Fibroblast of mammary gland (primary cell): ENCODE measurements at places on chromosomes 6 and 20.

GRCh38 chr20:50582591-50583234 lies 72.5 kb downstream of the PTPN1 start:
- DNase-seq, result no peak

DNA sequence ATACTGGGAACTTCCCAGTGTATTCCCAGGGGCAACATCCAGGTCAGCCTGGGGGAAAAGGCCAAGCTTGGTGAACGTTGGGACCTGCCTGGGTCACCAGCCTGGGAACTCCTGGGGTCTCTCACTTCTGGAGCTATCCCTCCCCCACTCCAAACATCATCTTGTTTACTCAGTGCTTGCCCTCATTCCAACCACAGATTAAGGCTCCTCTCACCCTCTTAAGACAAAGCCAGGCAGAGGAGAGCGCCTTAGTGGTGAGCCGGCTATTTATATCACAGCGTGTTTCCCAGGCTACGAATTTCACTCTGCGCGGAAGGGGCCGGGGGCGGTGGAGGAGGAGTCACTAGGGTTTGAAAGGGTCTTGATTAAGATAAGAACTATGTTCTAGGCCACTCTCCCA lies 12.1 kb downstream of the PRPH2 start:
- DNase-seq, result no peak

- DNase-seq, result no peak
Observed at GRCh38 chr20:53253668-53254067, 281.5 kb downstream of the TSHZ2 start.

DNA sequence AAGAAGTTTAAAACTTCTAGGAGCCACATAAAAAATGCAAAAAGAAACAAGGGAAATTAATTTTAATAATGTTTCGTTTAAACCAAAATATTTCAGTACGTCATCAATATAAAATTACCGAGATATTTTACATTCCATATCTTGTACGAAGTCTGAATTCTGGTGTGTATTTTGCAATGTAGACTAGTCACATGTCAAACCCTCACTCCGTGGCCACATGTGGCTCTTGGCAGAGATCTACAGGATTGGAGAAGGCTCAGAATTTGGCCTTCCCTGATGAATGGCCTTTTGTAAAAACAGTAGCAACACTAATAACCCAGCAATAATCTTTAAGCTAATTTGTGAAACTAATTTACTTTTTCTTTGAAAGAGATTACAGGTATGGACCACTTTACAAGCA lies 217.1 kb downstream of the PRL start:
- DNase-seq, result peak; percentile 83

GRCh38 chr6:15109338-15110090 lies 136.4 kb upstream of the JARID2 start:
- peak; percentile 38 for DNase-seq

DNA sequence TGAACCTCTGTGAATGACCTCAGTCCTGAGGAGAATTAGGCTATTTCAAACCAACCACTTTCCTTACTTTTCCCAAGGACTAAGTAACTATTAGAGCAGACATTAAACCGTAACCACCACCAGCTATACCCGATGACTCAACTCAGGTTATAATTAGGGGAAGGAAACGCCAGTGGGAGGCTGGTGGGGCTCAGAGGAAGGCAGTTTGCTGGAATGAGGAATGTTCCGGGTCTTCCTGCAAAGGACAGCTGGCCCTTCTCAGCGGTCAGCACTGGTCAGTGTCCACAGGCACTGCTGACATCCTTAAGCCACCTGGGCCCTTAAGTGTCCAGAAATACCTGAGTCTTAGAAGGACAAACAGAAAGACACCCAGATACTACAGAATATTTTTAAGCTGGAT lies 515.2 kb downstream of the MAFB start:
- no peak for DNase-seq

DNA sequence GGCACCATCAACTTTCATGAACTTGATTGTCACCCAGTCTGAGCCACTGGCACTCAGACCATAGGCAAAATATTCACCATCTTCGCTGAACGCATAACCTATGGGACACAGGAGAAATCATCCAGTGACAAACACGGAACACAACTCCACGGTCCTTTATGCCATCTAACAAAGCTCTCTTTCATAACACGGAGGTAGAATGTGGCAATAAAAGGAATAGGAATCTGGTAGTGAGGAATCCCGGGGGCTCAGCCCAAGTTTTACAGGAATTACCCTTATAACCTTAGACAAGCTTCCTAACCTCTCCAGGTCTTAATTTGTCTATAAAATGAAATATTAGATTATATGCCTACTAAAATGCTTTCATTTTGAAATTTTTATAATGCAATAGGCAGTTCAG lies 29.4 kb downstream of the PREP start:
- no peak for DNase-seq

- DNase-seq, result no peak
Observed at GRCh38 chr6:90107771-90108282, 188.8 kb downstream of the BACH2 start.

DNA sequence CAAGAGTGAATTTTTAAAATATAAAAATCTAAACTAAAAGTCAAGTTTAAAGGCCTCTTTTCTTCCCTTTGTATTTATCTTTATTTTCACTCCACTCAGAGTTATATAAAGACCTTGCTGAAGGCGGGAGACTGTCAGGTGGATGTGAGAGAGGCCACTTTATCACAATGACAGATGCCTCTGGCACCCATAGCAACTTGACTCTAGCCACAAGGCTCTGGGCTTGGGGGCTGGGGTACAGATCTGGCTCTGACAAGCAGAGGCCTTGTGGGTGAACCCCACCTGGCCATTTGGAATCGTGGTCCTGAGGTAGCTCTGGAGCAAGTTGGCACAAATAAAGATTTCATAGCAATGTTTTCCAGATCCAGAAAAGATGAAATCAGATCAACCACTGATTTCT lies 417.2 kb downstream of the RFPL4B start:
- no peak for DNase-seq

GRCh38 chr6:107744927-107745326 lies 79.2 kb downstream of the SCML4 start:
- DNase-seq, result no peak

- peak; percentile 57 for DNase-seq
Observed at GRCh38 chr6:291204-291696, 1.0 kb upstream of the DUSP22 start.

DNA sequence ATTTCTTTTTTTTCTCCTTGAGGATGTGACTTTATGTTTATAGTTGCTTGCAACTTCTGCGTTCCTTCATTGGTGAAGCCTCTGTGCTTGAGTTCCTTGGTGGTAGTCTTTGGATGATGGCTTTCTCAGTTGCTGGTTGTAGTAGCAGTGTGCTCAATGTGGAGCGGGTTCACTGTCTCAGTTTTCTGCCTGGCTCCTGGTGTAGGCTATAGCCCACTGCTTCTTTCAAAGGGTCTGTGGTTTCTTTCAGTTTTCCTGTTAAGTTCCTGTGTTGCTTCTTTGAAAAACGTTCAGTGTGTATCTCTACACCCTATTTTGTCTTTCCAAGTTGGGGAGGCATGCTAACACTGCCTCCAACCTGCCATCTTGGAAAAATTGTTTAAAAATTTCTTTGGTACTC lies 33.9 kb upstream of the ZBTB24 start:
- DNase-seq, result no peak

DNA sequence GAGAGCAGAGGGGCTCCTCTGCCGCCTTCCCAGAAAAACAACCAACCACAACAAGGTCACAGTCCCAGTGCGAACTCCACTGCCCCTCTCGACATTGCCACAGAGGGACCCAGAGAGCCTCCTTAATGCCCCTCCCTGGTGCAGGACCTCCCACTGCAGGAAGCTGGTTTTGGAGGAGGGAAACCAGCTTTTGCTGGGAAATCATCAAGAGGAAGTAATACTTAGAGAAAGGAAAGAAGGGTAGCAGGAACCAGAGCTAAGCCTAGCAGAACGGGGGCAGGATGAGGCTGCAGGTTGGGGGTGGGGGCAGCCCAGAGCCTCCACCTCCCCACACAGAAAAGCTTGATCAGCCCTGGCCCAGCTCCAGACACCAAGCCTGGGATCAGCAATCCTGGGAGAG lies 37.7 kb upstream of the SIRPA start:
- DNase-seq, result no peak

GRCh38 chr6:47846752-47847151 lies 64.9 kb downstream of the OPN5 start:
- DNase-seq, result no peak

GRCh38 chr6:112503091-112503596 lies 156.0 kb downstream of the RFPL4B start:
- no peak for DNase-seq

- no peak for DNase-seq
Observed at GRCh38 chr6:144597511-144597910, 312.4 kb downstream of the UTRN start.

DNA sequence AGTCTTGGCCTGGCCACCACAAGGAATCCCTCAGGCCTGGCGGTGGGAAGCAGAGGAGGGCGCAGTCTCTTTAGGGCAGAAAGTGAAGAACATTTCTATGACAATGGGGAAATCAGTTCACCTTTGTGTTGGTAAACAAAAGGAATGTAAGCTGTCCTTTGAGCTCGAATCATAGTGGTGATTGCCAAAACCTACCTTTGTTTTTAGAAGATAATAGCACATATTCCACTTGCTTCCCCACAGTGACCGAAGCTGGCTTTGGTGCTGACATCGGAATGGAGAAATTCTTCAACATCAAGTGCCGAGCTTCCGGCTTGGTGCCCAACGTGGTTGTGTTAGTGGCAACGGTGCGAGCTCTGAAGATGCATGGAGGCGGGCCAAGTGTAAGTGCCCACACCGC lies 144.1 kb downstream of the MTHFD1L start:
- no peak for DNase-seq

GRCh38 chr20:46477640-46478039 lies 35.7 kb downstream of the ZNF334 start:
- DNase-seq, result no peak

DNA sequence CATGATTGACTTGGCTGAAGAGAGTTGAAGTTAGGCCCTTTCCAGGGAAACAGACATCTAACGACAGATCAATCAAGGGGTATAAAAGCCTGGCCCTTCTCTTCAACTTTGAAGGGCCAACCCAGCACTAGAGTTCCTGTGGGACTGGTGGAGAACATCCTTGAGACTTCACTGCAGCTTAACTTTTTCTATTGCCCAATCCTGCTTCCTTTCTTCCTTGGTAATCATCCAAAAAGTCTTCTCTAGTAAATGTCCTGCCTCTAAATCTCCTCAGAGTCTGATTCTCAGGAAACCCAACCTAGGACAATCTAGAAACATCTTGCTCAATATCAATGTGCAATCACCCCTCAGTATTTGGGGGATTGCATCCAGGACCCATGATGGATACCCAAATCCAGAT lies 1.9 kb downstream of the MKKS start:
- DNase-seq, result peak; percentile 51

GRCh38 chr6:6284221-6284966 lies 36.1 kb downstream of the F13A1 start:
- DNase-seq, result no peak

GRCh38 chr6:124599656-124600055 lies 362.6 kb upstream of the RNF217 start:
- no peak for DNase-seq

DNA sequence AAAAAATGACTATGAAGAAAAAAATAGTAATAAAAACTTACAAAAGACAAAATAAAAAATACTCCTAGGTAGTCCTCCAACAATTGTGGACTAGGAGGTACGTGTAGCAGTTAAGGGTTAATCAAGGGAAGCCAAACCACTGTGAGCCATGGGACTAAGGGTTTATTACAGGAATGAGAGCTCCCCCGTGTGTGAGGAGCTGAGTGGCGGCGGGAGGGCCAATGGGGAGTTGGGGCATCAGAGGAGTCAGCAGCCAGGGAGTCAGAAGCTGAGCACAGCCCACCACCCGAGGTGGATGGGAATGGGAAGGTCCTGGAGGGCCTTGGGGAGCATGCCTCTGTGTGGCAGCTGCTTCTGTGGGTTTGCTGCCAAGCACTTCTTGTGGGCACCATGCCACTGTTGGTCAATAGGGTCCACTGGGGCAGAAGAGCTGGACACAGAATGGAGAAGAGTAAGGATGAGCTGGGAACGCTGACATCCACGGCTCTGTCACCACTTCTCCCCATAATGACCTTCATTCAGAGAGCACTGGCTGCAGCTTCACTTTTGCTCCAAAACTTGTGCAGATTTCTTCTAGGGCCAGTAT lies 373.3 kb downstream of the CDKAL1 start:
- no peak for DNase-seq

GRCh38 chr6:147321260-147321659 lies 117.0 kb downstream of the STXBP5 start:
- no peak for DNase-seq

- no peak for DNase-seq
Observed at GRCh38 chr6:76553256-76553655, 480.8 kb upstream of the IMPG1 start.

DNA sequence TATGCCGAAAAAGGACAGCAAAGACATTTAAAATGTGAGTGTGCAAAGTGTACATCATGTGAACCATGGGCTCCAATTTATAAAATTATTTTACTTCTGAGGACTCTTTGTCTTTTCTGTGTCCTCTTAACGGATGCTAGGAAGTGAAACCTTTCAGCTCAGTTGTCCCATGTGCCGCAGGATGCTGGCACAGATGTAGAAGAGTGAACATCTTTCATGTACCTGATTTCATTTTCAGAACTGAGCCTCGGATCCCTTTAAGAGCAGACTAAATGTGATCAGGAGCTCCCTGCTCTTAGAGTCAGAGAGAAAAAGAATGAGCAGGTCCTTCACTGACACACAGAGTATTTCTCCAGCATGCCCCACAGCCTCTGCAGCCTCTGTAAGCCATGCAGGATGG lies 27.6 kb upstream of the FUCA2 start:
- DNase-seq, result no peak

- no peak for DNase-seq
Observed at GRCh38 chr6:113662688-113663333, 194.3 kb upstream of the MARCKS start.

DNA sequence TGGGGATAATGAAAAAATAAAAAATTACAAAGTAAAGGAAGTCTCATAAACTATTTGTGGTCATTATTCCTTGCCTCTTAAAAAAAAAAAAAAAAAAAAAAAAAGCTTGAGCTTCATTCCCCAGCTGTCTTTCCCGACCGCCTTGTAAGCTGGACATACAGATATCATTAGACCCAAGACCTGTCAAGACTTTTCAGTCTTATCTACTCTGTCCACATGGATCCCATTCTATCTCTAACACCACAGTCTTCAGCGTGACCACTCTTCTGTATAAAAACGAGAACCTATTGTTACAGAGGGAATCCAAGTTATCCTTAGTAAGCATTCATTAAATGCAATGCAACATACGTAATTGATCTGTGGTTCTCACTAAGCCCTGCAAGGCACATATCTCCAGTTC lies 423.5 kb downstream of the MEI4 start:
- no peak for DNase-seq

- no peak for DNase-seq
Observed at GRCh38 chr6:148780918-148781436, 34.1 kb downstream of the UST start.

DNA sequence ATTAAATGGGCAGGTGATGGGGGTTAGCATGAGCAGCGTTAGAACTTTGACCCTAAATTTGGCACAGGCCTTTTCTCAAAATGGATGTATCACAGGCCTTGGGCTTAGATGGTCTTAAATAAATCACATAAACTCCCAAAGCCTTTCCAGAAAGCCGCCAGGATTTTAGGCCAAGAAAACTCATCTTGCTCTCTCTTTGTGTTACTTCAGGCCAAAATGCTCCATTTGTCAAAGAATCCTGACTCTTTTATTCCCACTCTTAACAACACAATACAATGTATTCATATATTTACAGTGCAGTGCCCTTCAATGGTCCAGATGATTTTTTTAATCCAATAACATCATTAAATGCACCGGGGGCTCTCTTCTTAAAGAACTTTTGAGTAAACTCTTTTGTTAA lies 5.9 kb upstream of the TCP11 start:
- DNase-seq, result no peak

- DNase-seq, result no peak
Observed at GRCh38 chr6:99148111-99148510, 200.4 kb upstream of the FBXL4 start.
